Stimulated activated CD4-positive, alpha-beta T cell treated with anti-CD3 and anti-CD28 coated beads, Interleukin-1b, Interleukin-23, amount 100 ng/mL, for 1 hour (primary cell): ENCODE measurements at places on chromosomes 11 and 22.
A peak's percentile ranks its signal among the peaks of the same experiment; 100 is the strongest.

DNA sequence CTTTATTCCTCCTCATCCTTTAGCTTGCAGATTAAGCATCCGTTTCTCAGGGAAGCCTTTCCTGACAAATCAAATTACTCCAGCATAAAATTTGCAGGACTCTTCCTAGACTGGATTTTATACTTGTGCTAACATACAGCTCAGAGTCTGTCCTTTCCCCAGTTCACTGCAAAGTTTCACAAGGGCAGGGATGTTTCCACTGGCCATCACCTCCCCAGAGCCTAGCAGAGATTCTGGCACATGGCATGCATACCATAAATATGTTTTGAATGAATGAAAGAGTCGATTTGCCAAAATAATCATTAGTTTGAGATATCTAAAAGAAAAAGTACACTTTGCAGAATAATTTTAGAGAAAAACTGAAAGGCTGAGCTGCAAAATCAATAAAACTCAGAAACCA, 10.6 kb downstream of the MSANTD4 start:
- no peak for DNase-seq

- DNase-seq = no peak
Observed at GRCh38 chr11:952406-953385, 27.0 kb downstream of the AP2A2 start.

GRCh38 chr22:34845391-34845790, 220.6 kb upstream of the ISX start:
- no peak for DNase-seq

DNA sequence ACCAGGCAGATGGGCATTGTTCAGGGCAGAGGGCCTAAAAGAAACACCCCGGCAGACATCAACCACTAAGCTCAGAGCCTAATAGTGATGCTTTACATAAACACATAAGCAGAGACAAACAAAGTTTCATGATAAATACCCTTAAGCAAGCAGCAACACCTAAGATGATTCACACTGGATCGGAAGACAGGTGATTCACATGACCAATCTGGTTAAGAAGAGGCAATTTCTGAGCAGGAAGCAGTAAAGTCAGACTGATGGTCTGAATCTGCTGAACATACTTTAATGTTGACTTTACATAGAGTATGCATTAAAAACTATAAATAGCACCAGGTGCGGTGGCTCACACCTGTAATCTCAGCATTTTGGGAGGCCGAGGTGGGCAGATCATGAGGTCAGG, 56.1 kb downstream of the SYN3 start:
- no peak for DNase-seq

GRCh38 chr22:19523240-19524169, 705 bp downstream of the CLDN5 start:
- DNase-seq = no peak

DNA sequence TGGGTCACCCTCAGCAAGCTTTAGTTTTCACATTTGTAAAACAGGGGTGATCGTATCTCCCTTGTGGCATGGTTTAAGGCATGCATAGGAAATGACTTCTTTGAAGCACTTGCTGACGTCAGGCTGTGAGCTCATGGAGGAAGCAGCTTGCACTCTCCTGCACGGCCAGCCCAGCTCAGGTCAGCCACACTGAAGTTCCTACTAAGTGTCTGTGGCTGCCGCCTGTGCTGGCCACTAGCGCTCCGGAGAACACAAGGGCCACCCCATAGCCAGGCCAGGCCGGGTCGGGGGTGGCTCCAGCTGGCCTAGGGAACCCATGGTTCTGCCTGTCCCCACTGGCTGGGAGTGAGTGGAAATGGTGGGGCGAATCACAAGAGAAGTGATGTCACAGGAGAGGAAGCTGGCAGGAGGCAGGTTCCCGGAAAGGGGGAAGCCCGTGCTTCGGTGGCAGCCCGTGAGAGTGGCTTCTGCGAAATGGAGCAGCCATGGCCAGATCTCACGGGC, 28.2 kb downstream of the KCTD17 start:
- peak; percentile 36 for DNase-seq
